Endodermal cell (in vitro differentiated cells): ENCODE measurements at places on chromosomes 4 and X. TPM values are rescaled to one million over a fixed set of nuclear protein-coding genes. Genes with fewer than 3 reads are reported as not detected.
A peak's percentile ranks its signal among the peaks of the same experiment; 100 is the strongest.

DNA sequence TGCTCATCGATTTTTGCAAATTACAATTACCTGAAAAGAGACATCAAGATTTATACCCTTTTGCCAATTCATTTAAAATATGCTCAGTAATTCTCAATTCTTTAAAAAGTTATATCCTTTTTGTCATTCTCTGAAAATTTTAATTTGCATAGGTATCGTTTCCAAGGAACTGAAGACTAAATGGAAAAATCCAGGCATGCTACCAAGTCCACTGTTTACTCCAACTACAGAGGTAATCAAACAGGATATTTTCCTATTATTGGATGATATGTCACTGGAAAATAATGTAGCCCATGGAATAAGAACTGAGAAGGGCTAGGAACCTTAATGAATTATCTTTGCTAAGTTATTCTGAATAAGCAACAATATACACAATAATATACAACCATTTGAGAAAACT, 132.7 kb downstream of the THOC2 start:
- H3K27ac ChIP-seq, result no peak overlapping the region
- no peak for DNase-seq
- H3K4me3 ChIP-seq, result no peak overlapping the region

DNA sequence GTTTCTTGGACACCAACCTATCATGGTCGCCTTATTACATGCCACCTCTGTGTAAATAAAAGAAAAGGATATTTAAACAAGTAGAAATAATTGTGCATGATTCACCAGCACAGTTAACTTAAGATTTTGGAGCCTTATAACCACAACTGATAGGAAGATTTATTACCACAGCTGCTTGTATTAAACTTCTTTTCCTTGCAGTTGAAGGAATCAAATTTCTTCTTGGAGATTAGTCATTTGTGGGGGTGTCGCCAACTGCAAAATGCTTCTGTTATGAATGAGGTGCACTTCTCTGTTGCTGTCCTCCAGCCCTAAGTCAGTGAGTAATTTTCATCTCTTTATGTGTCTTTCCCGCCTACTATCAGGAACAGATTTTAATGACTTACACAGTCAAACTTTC, 73.3 kb downstream of the OR13H1 start:
- no peak for DNase-seq
- H3K36me3 ChIP-seq, result no peaks in the 10 kb centered on the region
- H3K27me3 ChIP-seq, result no peaks in the 10 kb centered on the region
- H3K27ac ChIP-seq, result no peak overlapping the region
- H3K4me3 ChIP-seq, result no peak overlapping the region

- H3K36me3 ChIP-seq, result peaks cover 4% of the 10 kb centered on the region
- H3K4me1 ChIP-seq, result no peaks in the 10 kb centered on the region
- no peaks in the 10 kb centered on the region for H3K27me3 ChIP-seq
- no peak for DNase-seq
Observed at GRCh38 chr4:10056334-10057022, 35.2 kb upstream of the SLC2A9 start.

The UGT2B11 gene
- total RNA-seq, result not detected in 3 replicates

The SMR3B gene
- total RNA-seq, result not detected in 2 replicates

DNA sequence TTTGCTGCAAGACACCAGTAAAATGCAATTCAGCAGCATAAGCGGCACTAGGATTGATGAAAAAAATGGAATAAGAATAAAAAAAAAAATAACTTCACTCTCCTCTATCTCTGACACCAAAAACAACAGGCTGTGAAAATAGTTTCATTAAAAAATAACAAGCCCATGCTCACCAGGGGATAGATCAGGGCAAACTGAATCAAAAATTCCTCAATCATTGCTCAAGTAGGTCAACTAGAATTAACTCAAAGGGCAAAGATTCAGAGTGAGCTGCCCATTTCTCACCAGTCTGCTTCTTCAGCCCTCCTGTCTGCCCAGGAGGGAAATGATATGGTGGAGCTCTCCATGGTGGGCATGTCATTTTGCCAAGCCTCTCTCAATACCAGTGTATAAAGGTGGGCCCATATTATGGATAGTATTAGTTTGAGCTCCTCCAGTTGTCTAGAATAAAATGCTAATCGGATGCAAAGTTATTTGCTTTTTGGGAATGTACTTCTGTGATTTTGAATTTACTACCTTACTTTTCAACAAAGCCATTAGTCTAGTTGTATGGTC, 153.9 kb downstream of the UNC5C start:
- H3K4me1 ChIP-seq, result peaks cover 11% of the 10 kb centered on the region
- no peaks in the 10 kb centered on the region for H3K27me3 ChIP-seq
- no peaks in the 10 kb centered on the region for H3K36me3 ChIP-seq
- H3K27ac ChIP-seq, result no peak overlapping the region
- no peak for DNase-seq

DNA sequence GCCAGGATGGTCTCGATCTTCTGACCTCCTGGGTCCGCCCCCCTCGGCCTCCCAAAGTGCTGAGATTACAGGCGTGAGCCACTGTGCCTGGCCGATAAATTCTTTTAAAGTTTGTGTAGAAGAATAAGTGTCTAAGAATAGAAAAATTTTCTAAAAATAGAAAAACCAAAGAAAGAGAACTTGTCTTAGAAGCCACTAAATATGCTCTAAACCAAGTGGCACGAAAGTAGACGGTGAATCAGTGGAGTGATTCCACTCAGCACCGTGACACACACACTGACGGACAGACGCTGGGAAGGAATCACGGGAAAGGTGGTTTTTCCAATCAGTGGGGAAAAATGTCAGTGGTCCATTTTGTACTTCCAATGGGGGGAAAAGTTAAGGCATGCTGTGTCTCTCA, 72.7 kb upstream of the PSAPL1 start:
- no peak for DNase-seq
- H3K36me3 ChIP-seq, result no peaks in the 10 kb centered on the region
- no peak overlapping the region for H3K27ac ChIP-seq
- no peak overlapping the region for H3K4me3 ChIP-seq

DNA sequence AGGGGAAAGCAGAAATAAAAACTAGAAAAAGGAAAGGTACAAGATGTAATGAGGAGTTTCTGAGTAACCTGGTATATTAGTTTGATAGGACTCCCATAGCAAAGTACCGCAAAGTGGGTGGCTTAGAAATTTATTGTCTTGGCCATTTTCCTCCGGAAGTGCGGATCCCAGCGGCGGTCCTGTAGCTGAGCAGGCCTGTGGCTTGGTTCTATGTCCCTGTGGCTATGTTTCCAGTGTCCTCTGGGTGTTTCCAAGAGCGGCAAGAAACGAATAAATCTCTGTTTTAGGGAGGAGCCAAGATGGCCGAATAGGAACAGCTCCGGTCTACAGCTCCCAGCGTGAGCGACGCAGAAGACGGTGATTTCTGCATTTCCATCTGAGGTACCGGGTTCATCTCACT, 44.0 kb upstream of the LDB2 start:
- no peaks in the 10 kb centered on the region for H3K27me3 ChIP-seq
- H3K4me1 ChIP-seq, result no peaks in the 10 kb centered on the region
- no peak overlapping the region for H3K4me3 ChIP-seq
- no peak overlapping the region for H3K27ac ChIP-seq
- no peak for DNase-seq

DNA sequence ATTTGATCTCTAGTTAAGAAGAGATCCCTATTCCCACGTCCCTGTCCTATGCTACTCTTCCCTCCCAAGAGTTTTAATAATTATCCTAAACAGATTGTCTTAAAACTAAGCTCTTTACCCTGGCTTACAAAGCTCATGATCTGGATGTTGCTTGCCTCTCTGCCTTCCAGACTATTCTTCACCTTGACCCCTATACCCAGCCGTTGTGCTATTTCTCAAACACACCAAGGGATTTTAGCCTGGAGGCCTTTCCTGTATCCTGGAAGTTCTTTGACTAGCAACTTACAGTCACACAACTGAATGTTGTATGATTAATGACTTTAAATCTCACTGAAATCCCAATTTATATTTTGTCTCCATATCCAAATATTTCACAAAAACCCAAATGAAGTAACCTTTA, 314.9 kb downstream of the ADGRL3 start:
- H3K27ac ChIP-seq, result no peak overlapping the region
- H3K4me1 ChIP-seq, result no peaks in the 10 kb centered on the region
- no peak for DNase-seq

GRCh38 chr4:109078724-109079123, 223.7 kb downstream of the COL25A1 start:
- no peak overlapping the region for H3K4me3 ChIP-seq
- H3K27me3 ChIP-seq, result no peaks in the 10 kb centered on the region
- H3K36me3 ChIP-seq, result no peaks in the 10 kb centered on the region
- no peaks in the 10 kb centered on the region for H3K4me1 ChIP-seq

GRCh38 chrX:24876530-24877287, 139.1 kb downstream of the ARX start:
- no peaks in the 10 kb centered on the region for H3K27me3 ChIP-seq
- H3K27ac ChIP-seq, result peak overlapping the region; percentile 30
- no peak overlapping the region for H3K4me3 ChIP-seq
- no peaks in the 10 kb centered on the region for H3K36me3 ChIP-seq

DNA sequence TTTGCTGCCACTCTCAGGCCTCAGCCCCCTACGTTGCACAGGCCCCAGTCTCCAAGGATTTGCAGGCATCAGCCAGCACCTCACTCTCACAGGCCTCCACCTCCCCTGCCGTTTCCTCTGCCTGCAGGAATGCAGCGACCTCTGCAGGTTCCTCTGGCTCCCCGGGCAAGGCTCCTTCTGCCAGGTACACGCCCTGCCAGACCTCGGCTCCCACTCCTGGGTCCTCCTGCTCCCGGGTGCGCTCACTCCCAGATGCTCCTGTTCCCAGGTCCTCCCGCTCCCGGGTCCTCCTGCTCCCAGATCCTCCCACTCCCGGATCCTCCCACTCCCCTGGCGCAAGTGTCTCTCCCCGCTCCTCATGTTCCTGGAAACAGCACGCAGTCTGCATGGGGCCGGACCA, 144.4 kb upstream of the RADX start:
- no peaks in the 10 kb centered on the region for H3K4me1 ChIP-seq
- H3K36me3 ChIP-seq, result no peaks in the 10 kb centered on the region
- no peaks in the 10 kb centered on the region for H3K27me3 ChIP-seq
- no peak overlapping the region for H3K27ac ChIP-seq
- no peak overlapping the region for H3K4me3 ChIP-seq

DNA sequence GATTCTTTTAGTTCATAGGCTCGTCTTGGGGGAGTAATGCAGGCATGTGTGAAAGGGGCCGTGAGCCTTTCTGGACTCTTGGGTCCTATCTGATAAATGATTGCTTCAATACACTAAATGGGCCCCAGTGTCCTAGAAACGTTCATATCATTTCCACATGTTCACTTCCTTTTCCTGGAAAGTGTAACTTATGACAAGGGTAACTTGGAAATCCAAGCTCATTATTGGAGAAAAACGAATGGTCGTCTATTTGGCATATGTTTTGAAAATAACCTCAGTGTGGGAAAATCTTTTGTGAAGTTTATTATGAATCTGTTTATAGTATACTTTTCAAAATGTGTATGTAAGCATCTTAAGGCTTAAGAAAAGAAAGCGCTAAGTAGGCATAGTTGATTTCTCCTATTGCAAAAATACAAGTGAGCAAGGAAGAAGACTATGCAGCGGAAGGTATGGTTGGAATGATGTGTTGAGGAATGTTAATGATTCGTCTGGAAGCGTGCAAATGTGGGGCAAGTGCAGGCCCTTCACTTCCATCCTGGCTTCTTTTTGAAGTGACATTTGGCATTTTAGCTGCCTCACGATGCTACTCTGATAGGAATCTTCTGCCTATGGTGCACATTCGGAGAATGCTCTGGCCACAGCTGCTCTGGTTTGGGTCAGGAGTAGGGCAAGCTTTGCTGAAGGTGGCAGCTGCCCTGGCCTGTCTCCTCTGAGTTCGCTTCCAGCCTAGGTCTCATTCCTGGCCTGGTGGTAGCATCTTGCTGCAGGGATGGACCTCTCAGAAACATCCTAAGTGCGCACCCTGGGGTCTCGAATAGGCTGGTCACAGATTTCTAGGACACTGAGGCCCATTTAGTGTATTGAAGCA, 49.5 kb upstream of the STOX2 start:
- no peak for DNase-seq
- peaks cover 6% of the 10 kb centered on the region for H3K4me1 ChIP-seq
- peaks cover 6% of the 10 kb centered on the region for H3K27me3 ChIP-seq
- no peak overlapping the region for H3K4me3 ChIP-seq
- no peaks in the 10 kb centered on the region for H3K36me3 ChIP-seq

The DDX53 gene
- not detected in 2 replicates for total RNA-seq

DNA sequence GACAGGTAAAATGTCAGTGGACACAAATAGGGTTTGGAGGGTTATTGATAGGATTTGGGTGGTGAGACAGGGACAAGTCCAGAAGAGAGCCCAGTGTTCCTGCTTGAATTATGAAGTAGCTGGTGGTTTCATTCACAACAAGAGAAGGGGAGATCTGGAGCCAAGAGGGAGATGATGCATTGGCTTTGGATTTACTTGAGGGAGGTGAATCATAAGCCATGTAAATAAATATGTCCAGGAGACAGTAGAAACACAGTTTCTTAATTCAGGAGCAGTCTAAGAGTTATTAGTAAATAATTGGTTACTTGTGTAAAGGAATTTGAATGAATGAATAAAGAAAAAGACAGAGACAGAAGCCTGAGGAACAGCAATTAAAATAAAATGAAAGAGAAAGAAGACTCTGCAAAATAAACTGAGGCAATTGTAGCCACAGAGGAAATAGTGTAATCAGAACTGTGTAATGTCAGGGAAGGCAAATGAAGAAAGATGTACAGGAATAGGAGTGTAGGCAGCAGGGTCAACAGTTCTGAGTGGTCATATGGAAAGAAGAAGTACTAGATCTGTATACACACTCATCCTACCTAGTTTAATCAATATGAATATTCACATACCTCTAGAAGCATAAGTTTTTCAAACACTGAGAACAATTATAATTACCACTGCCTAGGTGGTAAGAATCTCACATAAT, 50.2 kb upstream of the CXCL8 start:
- no peak for DNase-seq
- no peaks in the 10 kb centered on the region for H3K36me3 ChIP-seq
- no peaks in the 10 kb centered on the region for H3K27me3 ChIP-seq
- H3K4me3 ChIP-seq, result no peak overlapping the region

DNA sequence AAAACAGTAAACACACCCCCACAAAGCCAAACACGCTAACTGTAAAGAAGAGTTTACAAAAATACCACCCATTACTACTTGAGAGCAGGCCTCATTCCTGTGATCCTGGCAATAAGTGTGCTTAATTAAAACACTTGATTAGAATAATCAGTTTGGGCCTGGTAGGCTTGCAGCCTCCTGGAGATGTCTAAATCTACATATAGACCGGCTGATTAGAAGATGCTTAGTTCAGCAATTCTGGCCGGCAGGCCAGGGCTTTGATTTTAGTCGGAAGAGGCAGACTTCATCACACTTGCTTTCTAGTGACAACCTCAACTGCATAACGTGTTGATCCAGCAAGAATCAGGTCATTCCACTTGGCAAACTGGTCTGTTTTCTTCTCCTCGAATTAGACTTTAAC, 114.0 kb downstream of the DCTD start:
- no peak for DNase-seq
- peaks cover 6% of the 10 kb centered on the region for H3K27me3 ChIP-seq
- H3K36me3 ChIP-seq, result peaks cover 24% of the 10 kb centered on the region
- no peaks in the 10 kb centered on the region for H3K4me1 ChIP-seq
